ENCODE measurements at places on chromosomes 6 and 20.

- no peak for DNase-seq
- H3K36me3 ChIP-seq = no peaks in the 10 kb centered on the region
- H3K4me3 ChIP-seq = no peak overlapping the region
Observed at GRCh38 chr20:50915424-50915823, 15.8 kb downstream of the ADNP start.

DNA sequence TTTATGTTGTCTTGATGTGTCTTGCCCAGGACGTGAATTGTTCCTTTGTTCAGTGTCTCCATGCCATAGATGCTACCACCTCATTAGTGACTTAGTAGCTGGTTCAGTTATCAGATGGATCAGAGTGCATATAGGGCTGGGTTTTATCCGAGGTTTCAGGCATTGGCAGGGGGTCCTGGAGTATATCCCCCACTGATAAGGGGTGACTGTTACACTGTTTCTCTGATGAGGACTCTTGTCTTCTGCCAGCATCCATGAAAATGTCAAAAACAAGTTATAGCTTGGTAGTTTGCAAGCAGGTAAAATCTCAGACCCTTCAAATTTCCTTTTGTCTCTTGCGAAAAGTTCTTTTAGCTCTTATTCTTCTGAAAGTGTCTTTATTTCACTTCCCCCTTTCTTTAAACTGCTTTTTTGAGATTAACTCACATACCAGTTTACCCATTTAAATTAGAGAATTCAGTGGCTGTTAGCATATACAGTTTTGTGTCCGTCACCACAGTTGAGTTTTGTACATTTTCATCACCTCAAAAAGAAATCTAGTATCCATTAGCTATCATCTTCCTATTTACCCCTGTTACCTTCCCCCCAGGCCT, 109.2 kb downstream of the CDYL start:
- H3K27me3 ChIP-seq = no peaks in the 10 kb centered on the region
- H3K27ac ChIP-seq = no peak overlapping the region
- H3K4me1 ChIP-seq = peaks cover 4% of the 10 kb centered on the region
- H3K4me3 ChIP-seq = no peak overlapping the region

- no peaks in the 10 kb centered on the region for H3K36me3 ChIP-seq
- no peaks in the 10 kb centered on the region for H3K27me3 ChIP-seq
- H3K27ac ChIP-seq = no peak overlapping the region
- no peak for DNase-seq
- no peaks in the 10 kb centered on the region for H3K4me1 ChIP-seq
Observed at GRCh38 chr6:51655517-51655916, 431.9 kb downstream of the PKHD1 start.

DNA sequence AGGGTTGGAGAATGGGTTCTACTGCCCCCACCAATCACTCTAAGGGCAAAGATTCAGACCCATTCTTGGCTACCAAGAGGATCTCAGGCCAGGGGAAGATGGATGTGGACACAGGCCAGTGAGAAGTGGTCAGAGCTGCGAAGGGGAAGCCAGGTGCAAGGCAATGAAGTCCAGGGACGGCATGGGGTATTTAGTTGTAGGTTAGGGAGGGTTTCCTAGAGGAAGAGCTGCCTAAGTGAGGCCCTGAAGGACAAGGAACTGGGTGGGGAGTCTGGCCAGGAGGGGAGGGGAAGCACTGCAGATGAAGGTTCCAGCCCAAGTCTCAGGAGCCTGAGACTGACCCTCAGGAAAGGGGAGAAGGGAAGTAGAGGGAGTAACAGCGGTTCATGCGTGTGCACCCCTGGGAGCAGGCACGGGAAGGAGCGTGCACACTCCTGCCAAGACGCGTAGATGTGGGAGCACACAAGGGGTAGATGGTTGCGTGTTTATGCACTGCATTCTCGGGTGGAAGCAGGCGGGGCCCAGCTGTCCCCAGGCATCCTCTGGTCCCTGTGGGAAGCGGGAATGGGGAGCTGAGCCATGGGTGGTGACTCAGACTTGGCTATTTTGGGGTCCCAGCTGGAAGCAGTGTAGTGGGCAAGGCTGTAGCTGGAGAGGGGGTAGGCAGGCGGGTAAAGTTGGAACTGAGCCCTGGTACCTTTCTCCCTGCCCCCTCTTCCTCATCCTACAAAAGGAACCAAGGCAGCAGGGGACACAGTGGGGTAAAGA, 3.3 kb downstream of the ACTL10 start:
- H3K4me3 ChIP-seq = no peak overlapping the region
- H3K27ac ChIP-seq = no peak overlapping the region
- H3K36me3 ChIP-seq = peaks cover 6% of the 10 kb centered on the region
- DNase-seq = no peak
- no peaks in the 10 kb centered on the region for H3K27me3 ChIP-seq
